HCEC 1CT (cell line): ENCODE measurements at places on chromosomes 6 and 20.

- peak; percentile 28 for DNase-seq
These were observed 398.8 kb downstream of the ESR1 start for GRCh38 chr6:152206072-152206818.

- no peak for DNase-seq
These were observed 647.5 kb downstream of the EYS start for GRCh38 chr6:65059568-65059967.

DNA sequence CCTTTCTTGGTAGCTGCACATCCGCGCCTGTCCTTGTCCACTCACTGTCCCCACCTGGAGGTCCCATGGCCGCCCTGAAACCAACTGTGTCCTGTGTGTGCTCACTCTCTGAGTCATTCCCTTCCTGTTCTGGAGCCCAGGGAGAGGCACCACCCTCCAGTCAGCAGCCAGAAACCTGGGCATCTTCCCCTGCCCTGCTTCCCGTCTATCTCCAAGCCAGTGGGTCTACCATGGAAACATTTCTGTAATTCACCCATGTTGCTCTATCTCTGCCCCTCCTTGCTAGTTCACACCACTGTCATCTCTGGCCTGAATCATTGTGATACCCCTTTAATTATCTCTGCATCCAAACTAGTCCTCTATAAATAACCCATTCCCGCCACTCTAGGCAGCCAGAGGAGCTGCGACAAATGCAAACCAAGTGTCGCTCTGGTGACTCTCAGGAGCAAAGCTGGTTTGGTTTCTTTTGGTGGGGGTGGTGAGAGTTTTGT lies 28.8 kb upstream of the SYNJ2 start:
- peak; percentile 13 for DNase-seq

DNA sequence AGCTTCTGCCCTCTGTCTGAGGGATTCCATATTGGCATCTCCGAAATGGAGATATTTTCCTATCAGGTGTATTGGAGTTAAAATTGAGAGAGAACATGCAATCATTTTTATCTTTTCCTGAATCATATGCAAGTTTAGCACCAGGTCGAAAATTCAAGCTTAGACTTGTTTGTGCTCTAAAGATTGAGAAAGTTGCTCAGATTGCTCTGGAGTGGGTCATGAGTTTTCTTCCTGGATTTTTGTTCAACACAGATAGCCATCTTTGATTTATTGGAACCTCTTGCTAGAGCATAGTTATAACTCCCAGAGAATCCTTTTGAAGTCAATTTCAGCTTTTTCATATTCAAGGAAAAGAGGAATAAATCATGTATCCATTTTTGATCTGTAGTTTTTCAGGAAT lies 373.5 kb upstream of the FLRT3 start:
- DNase-seq: no peak

- no peak for DNase-seq
These were observed 68.0 kb upstream of the PIM1 start for GRCh38 chr6:37101991-37102298.

GRCh38 chr20:6036213-6036612 lies 17.6 kb downstream of the LRRN4 start:
- DNase-seq: no peak

GRCh38 chr20:5967469-5967868 lies 17.0 kb downstream of the MCM8 start:
- no peak for DNase-seq

DNA sequence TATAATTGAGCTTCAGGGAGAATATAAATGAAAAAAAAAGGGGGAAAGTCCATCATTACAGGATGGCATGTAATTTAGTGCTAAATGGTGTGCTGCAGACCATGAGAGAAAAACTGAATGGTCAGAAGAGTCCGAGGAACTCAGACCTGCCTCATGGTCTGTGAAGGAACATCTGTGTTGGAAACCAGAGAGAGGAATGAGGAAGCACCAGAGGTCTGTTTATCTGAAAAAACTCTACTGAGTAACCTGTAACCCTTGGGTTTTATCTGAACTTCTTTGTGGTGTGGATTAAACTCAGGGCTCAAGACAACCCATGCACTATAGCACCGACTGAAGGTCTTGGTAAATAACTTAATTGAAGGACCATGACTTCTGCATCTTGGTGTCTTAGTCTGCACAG lies 108.1 kb downstream of the RNF144B start:
- no peak for DNase-seq

- DNase-seq: no peak
These were observed 1.5 kb upstream of the PPDPF start for GRCh38 chr20:63518946-63519667.

- no peak for DNase-seq
These were observed 721.1 kb downstream of the TENT5A start for GRCh38 chr6:81031416-81031815.

- peak; percentile 35 for DNase-seq
These were observed 121.9 kb downstream of the INSM1 start for GRCh38 chr20:20489648-20490341.

GRCh38 chr6:41171908-41172307 lies 9.0 kb upstream of the TREM2 start:
- DNase-seq: no peak

DNA sequence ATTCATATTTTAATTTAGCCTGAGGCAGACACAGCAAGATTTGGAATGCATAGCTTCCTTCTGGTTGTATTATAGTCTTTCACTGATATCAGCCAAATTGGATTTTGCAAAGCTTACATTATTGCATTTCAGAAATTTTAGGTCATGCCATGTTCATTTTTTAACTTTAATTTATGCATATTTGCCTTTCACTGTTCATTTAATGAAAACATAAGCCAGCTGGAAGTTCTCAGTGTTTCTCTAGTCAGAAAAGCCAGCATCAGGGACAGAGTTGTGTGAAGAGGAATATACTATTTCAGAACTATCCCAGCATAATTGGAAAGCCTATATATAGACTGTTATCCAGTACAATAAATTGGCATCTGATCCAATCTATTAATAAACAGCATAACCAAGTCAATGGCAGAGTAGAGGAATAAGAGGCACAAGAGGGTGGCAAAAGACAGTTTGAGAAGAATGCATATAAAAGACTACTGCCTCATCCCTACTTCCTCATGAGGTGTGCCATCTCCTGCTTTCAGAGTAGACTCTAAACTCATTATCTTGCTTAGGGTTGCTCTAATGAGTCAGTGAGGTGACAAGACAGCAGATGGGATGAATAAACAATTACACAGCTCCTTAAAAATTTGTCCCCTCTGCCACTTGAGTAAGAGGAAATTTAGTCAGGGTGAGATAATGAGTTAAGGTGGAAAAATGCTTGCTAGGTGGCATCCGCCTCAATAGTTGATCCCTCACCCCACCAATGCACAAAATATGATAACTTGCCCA lies 159.8 kb upstream of the HCRTR2 start:
- peak; percentile 60 for DNase-seq

DNA sequence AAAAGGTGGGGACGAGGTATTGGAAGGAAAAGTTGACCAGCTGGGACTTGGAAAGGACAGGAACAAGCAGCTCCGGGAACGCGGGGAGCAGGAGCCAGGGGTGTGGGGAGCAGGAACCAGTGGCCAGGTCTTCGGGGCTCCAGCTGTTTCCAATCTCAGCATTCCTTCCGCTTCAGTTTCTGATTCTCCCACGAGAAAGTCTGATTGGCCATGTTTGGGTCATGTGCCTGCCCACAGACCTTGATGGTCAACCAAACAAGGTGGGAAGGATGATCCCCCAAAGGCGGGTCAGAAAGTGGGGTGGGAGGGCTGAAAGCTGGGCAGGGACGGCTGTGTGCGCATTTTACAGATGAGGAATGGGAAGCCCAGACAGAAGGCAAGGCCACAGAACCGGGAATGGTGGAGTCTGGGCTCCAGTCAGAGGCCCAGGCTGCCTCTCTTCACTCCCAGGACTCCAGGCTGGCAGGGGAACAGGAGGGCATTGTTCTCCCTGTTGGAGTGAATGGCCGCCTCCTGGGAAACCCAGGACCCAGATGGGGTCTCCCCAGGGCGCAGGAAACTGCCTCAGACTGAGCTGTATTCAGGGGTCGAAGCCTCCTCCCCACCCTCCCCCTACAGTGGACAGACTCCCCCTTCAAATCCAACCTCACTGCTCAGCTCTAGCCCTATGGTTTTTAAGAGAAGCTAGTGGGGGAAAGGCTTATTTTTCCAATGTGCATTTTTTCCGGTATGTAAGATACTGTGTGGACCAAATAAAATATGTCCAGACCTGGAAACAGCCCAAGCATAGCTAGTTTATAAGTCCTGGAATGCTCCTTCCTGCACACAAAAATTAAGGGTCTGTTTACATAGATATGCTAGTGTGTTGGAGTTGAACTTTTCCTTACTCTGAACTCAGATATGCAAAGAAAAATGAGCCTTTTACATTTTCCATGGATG lies 12.2 kb upstream of the PTGIS start:
- DNase-seq: no peak

DNA sequence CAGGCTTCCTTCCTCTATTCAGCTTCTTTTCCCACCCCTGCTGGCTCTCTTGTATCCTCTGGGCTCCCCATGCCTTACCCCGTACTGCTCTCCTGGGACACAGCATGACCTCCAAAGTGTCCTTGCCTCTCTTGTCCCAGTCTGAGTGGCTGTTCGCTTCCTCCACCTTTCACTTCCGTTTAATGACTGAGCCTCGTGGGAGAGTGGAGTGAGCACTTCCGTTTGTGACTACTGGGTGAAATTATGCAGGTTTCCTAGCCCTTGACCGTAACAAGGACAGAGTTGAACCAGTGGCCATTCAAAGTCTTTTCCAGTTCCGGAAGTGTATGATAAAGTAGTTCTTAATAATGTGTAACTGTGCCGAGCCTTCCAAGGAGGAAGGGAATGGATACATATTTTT lies 109.2 kb downstream of the ARID1B start:
- no peak for DNase-seq

GRCh38 chr20:47441774-47442150 lies 59.9 kb upstream of the NCOA3 start:
- DNase-seq: no peak

GRCh38 chr6:7257521-7258230 lies 55.3 kb downstream of the SSR1 start:
- DNase-seq: no peak

GRCh38 chr20:2122936-2123335 lies 21.3 kb downstream of the STK35 start:
- DNase-seq: peak; percentile 20

DNA sequence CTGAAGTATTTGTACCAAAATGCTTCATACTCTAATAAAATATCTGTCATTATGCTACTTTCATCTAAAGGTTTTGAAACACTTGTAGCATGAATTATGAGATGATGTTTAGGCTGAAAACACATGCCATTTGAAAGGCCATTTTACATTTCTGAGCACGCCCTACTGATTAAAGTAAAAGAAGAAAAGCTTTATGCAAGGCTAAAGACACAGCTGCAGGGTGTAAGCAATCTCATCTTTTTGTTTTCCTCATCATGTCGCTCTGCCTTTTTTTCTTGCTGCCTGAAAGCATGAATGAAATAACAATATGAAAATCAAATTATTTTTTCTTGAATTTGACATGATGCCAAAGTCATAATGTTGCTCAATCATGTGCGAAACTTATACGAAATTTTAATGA lies 148.6 kb upstream of the ARG1 start:
- DNase-seq: no peak

- DNase-seq: no peak
These were observed 342.0 kb upstream of the CHD6 start for GRCh38 chr20:41960166-41960565.

DNA sequence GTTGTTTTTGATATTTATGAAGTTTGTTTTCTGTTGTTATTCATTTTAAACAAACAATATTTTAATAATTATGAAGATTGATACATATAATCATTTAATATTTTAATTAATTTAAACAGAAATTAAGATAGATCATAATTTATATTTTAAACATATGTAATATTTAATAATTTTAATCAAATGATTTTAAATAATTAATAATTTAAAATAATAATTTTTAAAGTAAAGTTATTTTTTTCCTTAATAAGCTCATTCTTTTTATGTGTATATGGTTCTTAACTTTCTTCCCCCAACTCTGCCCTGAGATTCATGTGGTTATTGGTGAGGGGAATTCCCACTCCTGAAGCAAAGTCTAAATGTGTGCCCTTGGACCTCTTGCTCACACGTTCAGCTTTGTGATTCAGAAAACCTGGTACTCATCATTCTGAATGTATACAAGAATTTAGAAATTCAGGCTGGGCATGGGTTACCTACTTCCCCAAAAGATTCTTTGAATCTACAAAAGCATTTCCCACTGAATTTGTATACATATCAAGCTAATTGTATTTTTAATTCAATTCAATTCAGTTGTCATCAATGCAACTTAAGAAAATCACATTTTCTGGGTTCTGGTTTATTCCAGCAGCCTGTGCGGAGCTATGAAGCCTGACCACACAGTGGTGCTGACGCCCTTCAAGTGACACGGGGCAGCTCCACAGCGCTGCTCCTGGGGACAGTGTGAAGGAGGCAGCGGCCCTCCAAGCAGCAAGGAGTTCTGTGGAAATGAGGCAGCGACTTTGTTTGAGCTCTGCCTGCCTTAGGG lies 168.9 kb upstream of the UST start:
- peak; percentile 73 for DNase-seq

- DNase-seq: peak; percentile 99
These were observed at the start of gene CDC5L for GRCh38 chr6:44387346-44388134. Gene CDC5L, plus strand, starts transcription at chr6:44387706. Its CDS starts 118 bp downstream, at chr6:44387824.

GRCh38 chr6:25035174-25035511 lies 99.4 kb upstream of the RIPOR2 start:
- DNase-seq: no peak

DNA sequence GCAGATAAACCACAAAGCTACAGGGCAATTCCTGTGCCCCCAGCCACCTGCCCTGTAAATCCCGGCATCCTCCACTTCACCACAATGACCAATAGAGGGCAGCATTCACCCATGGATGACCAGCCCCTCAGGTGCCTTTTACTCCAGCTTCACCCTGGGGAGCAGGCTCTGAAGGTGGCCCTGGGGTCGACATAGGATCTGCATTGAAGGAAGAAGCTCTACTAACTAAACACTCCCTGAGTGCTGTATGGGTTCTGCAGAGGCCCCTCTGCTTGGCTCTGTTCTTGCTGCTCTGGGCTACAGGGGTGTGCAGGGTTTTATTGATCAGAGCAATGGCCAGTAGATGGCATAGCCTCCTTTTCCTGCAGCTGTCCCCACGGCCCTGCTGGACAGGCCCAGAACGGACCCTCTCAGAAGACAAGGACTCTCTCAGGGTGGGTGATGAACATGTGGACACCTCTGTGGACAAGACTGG lies 20.3 kb downstream of the CST4 start:
- DNase-seq: peak; percentile 43

DNA sequence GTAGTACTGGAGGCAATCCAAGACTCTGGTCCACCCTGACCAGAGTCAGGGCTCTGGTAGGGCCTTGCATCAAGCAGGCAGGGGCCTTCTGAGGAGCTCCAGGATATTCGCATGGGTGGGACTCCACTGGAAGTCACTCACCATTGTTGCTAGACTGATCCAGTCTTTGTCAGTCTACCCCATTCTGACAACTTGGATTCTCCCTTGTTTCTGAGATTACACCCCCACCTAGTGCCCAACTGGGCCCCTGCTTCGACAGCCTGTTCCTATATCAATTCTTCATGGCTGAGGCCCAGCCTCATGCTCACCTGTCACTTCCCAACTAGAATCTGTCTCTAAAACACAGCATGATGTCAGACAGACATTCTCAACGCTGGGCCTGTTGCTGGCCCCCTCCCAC lies 5.2 kb downstream of the SLC35D3 start:
- DNase-seq: no peak

GRCh38 chr6:100475554-100476320 lies 11.0 kb upstream of the SIM1 start:
- peak; percentile 36 for DNase-seq

GRCh38 chr6:148559848-148560433 lies 186.9 kb upstream of the UST start:
- peak; percentile 53 for DNase-seq

- DNase-seq: no peak
These were observed 11.8 kb upstream of the TRAM2 start for GRCh38 chr6:52588710-52589091.

- DNase-seq: no peak
These were observed 78.2 kb downstream of the THBS2 start for GRCh38 chr6:169175360-169175887.
